ENCODE measurements at places on chromosomes 4 and X.

- H3K4me3 ChIP-seq = no peak overlapping the region
- peaks cover 3% of the 10 kb centered on the region for H3K27me3 ChIP-seq
- no peak overlapping the region for H3K27ac ChIP-seq
- no peaks in the 10 kb centered on the region for H3K4me1 ChIP-seq
Observed at GRCh38 chrX:68599256-68600152, 48.0 kb upstream of the STARD8 start.

- H3K27ac ChIP-seq = peak overlapping the region; percentile 95
- H3K36me3 ChIP-seq = peaks cover 88% of the 10 kb centered on the region
- H3K4me3 ChIP-seq = no peak overlapping the region
- peaks cover 97% of the 10 kb centered on the region for H3K4me1 ChIP-seq
Observed at GRCh38 chr4:57055886-57056285, 54.3 kb downstream of the IGFBP7 start.

GRCh38 chrX:29617276-29617675 lies 598.1 kb upstream of the MAGEB2 start:
- no peak overlapping the region for H3K27ac ChIP-seq
- no peak for DNase-seq
- no peak overlapping the region for H3K4me3 ChIP-seq
- H3K4me1 ChIP-seq = no peaks in the 10 kb centered on the region
- H3K27me3 ChIP-seq = no peaks in the 10 kb centered on the region

GRCh38 chrX:72100051-72100755 lies 31.5 kb downstream of the RTL5 start:
- DNase-seq = no peak
- H3K36me3 ChIP-seq = no peaks in the 10 kb centered on the region
- H3K27me3 ChIP-seq = no peaks in the 10 kb centered on the region
- no peaks in the 10 kb centered on the region for H3K4me1 ChIP-seq

- no peak for DNase-seq
- no peaks in the 10 kb centered on the region for H3K27me3 ChIP-seq
- H3K36me3 ChIP-seq = peaks cover 10% of the 10 kb centered on the region
Observed at GRCh38 chrX:53395605-53396298, 26.7 kb downstream of the SMC1A start.

DNA sequence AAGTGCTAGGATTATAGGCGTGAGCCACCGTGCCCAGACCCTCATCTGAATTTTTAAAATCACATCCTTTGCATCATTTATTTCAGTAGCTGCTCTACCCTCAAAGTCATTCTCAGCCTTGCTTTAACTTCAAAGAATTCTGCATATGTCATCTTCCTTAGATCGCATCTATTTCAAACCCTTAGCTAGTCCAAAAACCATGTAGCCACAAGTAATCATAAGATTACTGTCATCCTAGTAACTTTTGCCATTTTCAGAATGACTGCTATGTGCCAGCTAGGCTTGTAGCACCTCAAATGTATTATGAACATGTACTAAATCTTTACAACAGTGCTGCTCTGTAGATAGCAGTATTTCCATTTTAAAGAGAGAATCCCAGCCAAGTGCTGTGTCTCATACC lies 45.5 kb upstream of the KLF3 start:
- peaks cover 9% of the 10 kb centered on the region for H3K4me1 ChIP-seq
- no peaks in the 10 kb centered on the region for H3K27me3 ChIP-seq
- no peak for DNase-seq
- no peak overlapping the region for H3K27ac ChIP-seq
- no peak overlapping the region for H3K4me3 ChIP-seq

- no peak overlapping the region for H3K27ac ChIP-seq
- DNase-seq = no peak
- no peak overlapping the region for H3K4me3 ChIP-seq
- H3K27me3 ChIP-seq = no peaks in the 10 kb centered on the region
- peaks cover 3% of the 10 kb centered on the region for H3K36me3 ChIP-seq
- peaks cover 52% of the 10 kb centered on the region for H3K4me1 ChIP-seq
Observed at GRCh38 chr4:127506283-127506682, 126.5 kb upstream of the INTU start.

All from osteocyte (in vitro differentiated cells).